ENCODE measurements at places on chromosomes 13 and 19.

- DNase-seq = no peak
These were observed 59.1 kb downstream of the DOCK9 start for GRCh38 chr13:98918771-98919170.

- DNase-seq = peak; percentile 27
These were observed 54.5 kb downstream of the TSSK6 start for GRCh38 chr19:19460761-19461265.

DNA sequence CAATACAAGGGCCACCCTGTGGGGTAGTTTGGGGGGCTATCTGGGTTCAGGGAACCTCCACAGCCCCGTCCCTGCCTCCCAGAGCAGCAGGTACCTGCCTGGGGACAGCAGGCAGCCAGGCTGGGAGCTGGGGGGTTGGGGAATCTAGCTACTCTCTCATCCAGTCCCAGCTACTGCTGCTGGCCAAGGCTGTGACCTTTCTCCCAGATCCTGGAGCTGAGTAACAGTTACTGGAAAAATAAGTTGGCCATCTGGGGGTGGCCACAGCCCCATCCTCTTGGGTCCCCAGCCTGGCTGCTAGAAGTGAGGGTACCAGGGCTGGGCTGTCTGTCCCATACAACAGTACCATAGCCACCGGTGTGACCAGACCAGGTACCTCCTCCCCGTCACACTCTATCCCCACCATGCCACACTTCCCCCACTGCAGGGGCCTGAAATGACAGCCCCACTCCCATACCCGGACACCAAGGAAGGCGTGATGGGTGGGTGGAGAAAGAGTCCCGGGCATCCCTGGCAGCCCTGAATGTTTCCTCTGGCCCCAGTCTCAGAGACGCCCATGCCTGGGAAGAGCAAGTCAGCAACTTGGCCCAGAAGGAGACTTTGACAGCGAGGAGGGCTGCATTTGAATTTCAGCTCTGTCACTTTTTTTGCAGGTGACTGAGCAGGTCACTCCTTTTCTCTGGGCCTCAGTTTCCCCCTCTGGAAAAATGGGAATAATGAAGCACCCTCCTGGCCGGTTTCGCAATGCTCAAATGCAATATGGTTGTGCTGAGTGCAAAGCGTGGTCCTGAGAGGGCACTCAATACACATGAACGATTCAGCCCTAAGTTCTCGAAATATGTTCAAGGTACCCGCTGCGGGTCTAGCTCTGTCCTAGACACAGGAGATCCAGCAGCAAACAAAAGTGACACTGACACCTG is 30.7 kb upstream of the NFIC start:
- no peak for DNase-seq

DNA sequence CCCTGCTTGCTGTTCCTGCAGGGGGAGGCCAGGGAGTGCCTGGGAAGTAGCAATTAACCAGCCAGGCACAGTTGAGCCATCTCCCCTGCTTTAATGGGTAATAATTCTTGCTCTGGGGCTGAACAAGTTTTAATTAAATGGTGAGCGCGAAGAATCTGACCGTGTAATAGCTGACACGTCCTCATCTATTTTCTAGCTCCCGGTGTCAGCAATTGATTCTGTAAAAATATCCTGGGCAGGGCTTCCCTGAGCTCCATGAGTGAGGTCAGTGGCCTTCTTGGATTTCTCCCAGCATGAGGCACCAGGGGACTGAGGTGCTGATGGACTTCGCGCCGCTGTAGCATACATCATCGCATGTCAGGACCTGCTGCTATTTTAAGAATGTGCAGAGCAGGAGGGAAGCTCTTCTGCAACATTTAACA is 26.9 kb downstream of the SIPA1L3 start:
- no peak for DNase-seq

- no peak for DNase-seq
These were observed 32.2 kb downstream of the MYO9B start for GRCh38 chr19:17107546-17108452.

GRCh38 chr13:110615322-110616102 is at the start of gene NAXD:
Gene NAXD, plus strand, starts transcription at chr13:110615545. Its CDS starts 57 bp downstream, at chr13:110615602.
- DNase-seq = peak; percentile 24

GRCh38 chr13:47673009-47673850 is 327.8 kb downstream of the SUCLA2 start:
- DNase-seq = no peak

GRCh38 chr13:43661161-43661830 is 125.5 kb downstream of the ENOX1 start:
- no peak for DNase-seq

DNA sequence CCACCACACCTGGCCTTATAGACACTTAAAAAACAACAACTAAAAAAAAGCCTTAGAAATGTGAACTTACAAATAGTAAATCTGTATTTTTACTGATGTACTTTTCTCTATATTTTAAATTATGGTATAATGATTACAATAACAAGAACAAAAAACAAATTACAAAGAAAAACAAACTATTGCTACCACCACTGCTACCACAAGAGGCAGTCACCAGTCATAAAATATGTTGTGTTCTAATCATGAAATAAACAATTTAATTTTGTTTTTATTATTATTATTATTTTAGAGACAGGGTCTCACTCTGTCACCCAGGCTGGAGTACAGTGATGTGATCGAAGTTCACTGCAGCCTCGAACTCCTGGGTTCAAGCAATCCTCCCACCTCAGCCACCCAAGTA is 72.2 kb downstream of the DIAPH3 start:
- no peak for DNase-seq

DNA sequence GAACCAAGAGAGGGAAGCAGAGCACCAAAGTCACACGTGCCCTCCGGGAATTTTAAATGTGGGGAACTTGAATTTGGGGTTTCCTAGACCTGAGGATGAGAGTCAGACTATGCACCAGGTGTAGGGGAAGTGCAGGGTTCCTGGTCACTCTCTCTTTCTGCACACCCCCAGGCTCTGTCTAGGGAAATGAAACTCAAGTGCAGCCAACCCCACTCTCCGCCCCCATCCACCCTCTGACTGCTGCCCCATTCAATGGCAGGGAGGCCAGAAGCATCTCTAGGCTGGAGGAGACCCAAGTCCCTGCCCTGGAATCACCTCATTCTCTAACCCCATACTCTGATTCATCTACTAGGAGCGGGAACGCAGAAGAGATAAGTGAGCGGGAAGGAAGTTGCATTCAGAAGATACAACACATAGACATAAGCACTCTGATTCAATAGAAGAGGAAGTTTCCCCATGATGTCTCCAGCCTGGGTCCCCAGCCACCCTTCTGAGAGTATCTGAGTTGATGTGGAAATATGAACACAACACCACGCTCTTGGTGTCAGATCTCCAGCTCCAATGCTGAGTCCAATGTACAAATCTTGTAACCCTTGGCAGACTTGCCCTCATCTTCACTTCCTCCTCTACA is 4.7 kb upstream of the SIGLEC14 start:
- DNase-seq = no peak

DNA sequence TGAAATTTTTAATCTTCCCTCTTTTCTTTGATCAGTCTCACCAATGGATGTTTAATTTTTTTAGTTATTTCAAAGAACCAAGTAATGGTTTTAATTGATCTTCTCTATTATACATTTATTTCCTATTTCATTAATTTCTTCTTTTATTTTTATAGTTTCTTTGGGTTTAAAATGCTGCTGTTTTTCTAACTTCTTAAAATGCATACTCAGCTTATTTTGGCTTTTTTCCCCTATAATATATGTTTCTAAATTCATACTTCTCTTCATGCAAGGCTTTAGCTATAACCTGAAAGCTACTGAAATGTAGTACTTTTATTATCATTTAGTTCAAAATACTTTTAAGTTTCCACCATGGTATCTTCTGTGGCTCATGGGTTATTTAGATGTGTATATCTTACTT is 53.9 kb downstream of the ANKRD10 start:
- no peak for DNase-seq

- DNase-seq = no peak
These were observed 318.9 kb upstream of the HTR2A start for GRCh38 chr13:47215736-47216135.

DNA sequence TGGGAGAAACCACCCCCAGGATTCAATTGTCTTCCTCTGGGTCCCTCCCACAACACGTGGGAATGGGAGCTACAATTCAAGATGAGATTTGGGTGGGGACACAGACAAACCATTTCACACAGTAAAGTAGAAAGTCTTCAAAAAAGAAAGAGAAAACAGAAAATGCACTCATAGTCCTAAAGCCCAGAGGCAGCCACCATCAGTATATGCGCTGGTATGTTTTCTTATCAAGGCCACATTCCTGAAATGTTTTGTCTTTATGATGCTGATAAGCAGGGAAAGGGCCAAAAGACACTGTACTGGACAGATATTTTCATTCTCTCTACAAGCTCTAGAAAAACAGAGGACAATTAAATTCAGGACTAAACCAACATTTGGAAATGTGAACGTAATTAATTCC is 375.8 kb upstream of the TSHZ3 start:
- no peak for DNase-seq

- no peak for DNase-seq
These were observed 11.3 kb downstream of the SHANK1 start for GRCh38 chr19:50708179-50708879.

DNA sequence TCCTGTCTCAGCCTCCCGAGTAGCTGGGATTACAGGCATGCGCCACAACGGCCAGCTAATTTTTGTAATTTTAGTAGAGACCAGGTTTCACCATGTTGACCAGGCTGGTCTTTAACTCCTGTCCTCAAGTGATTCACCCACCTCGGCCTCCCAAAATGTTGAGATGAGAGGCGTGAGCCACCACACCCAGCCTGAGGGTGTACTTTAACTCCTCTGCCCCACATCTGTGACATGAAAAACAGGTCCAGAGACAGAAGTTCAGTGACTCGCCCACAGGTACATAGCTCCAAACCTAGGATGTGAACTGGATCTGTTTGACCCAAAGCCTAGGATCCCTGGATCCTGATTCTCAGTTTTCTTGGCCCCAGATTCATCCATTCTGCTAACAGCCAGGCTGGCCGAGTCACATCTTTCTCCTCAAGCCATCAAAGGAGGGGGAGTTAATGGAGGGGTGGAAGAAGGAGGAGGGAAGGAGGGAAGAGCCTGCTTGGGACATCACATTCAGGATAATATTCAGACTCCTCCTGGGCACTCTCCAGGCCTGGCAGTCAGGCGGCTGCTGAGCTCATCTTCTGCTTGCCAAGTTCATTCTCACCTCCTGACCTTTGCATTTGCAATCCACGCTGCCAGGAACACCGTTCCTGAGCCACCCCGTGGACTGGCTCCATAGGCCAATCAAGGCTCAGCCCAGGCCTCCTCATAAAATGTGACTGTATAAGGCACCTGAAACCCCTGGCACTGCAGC is 3.1 kb downstream of the SPC24 start:
- no peak for DNase-seq

DNA sequence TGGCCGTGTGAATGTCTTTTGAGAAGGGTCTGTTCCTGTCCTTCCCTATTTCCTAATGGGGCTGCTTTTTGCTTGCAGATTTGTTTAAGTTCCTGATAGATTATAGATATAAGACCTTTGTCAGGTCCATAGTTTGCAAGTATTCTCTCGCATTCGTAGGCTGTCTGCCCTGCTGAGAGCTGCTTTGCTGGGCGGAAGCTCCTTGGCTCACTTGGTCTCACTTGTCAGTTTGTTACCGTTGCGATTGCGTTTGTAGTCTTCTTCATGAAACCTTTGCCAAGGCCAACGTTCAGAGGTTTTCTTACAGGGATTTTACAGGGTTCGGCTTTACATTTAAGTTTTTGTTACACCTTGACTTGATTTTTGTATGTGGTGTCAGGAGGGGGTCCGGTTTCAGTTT is 44.0 kb upstream of the TFDP1 start:
- DNase-seq = no peak

DNA sequence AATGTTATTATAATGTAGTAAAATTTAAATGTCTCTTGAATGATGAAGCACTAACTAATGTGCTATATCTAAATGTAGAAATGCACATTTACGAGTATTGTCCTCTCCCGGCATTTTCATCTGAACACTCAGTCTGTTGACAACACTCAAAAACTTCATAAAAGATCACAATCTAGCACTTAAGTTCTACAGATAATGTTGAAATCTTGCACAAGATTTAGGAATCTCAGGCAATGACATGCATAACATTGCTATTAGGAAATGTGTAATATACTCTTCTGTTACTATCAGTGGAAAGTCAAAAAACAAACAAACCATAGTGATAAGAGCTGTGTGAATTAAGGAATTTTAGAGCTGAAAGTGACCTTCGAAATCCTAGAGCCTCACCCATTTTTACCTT is 37.5 kb upstream of the XPO4 start:
- no peak for DNase-seq

- no peak for DNase-seq
These were observed 25.2 kb downstream of the ANKRD27 start for GRCh38 chr19:32649751-32650150.

GRCh38 chr19:20321139-20321763 is 154.2 kb downstream of the ZNF486 start:
- DNase-seq = no peak

GRCh38 chr13:97106323-97106722 is 112.0 kb upstream of the OXGR1 start:
- no peak for DNase-seq

GRCh38 chr19:38686530-38686888 is 39.1 kb downstream of the ACTN4 start:
- peak; percentile 11 for DNase-seq

DNA sequence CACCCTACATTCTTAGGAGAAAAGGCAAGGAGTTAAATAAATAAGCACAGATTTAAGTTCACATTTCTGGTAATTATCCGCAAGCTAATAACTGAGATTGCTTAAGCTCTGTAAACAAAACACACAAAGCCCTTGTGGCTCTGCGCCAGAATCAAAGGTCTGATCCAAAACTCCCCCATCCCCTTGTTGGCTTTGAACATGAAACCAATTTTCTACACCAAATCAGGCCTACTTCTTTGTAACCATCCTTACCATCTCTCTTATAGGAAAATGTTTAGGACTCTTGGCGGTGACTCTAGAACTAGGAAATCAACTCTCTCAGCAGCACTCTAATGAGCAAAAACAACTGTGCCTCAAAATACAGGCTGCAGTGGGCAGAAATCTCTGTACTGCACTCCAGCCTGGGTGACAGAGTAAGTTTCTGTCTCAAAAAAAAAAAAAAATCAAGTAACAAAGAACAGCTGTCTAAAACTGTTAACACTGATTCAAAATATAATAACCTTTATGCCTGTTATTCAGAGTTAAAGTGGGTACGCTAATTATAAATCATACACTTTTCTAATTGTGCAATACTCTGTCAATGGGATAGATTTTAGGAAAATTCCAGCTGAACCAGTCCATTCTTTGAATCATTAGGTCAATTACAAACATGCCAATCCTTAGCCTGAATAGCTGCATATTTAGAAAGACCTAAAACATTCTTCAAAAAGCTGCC is 25.8 kb downstream of the ABCC4 start:
- no peak for DNase-seq

DNA sequence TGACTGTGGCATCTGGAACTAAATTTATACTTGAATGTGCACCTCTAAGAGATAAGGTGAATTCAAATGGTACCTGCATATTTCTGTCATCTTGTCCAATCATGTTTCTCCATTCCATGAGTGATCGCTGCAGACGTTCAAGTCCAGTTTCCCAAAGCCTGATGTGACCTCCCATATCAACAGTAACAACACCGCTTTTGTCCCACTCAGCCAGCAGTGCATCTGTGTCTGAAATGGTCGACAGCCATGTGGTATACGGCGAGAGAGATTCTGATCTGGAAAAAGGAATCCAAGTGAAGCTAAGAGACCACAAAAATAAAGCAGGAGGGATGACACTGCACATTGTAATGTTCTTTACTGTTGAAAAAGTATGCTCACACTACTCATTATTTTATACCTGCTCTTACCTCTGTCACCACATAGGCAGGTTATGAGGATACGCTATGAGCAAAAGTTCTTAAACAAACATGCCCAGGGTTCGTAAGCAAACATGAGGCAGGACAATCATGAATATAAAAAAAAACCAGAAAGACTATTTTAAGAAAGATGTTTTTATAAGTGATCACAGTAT is 213.6 kb downstream of the RGCC start:
- no peak for DNase-seq

- no peak for DNase-seq
These were observed 3.8 kb downstream of the APC2 start for GRCh38 chr19:1453525-1454364.

All from stimulated activated CD8-positive, alpha-beta memory T cell treated with anti-CD3 and anti-CD28 coated beads, Interleukin-4, amount 100 ng/mL, for 1 hour (primary cell).